Adipocyte (in vitro differentiated cells): ENCODE measurements at places on chromosomes 7 and 10.

DNA sequence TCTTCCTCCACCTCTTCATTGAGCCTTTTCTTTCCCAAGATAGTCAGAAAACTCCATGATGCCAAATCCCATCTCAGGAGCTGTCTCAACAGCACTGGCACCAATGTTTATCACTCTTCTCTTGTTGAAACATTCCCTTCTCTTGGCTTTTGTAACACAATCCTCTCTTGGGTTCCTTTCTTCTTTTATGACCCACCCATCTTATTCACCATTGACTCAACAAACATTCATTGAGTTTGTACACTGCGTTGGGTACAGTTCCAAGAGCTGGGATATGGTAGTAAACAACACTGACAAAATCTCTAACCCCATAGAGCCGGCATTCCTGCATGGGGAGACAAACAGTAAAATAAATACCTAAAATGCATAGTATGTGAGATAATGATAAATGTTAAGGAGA, 577.5 kb downstream of the INHBA start:
- DNase-seq = no peak

DNA sequence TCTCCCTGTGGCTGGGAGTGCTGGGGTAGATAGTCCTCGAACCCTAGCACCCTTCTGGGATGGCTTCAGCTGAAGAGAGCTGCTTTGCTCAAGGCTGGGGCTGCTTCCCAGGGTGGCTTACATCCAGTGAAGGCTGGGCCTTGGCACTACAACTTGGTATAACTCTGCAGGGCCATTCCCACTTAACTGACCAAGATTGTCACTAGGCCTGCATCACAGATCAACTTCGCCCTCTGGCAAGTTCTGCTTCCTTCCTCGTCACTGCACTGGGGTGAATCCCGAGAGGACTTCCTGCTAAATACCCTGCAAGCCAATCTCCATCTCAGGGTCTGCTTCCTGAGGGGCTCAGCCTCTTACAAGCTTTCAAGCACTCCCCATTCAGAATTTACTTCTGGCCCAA, 195.2 kb downstream of the DOCK4 start:
- DNase-seq = no peak

GRCh38 chr10:98425511-98426352, 10.8 kb upstream of the PYROXD2 start:
- DNase-seq = peak; percentile 46

GRCh38 chr10:100364735-100365391, 17.8 kb downstream of the SCD start:
- DNase-seq = peak; percentile 4

DNA sequence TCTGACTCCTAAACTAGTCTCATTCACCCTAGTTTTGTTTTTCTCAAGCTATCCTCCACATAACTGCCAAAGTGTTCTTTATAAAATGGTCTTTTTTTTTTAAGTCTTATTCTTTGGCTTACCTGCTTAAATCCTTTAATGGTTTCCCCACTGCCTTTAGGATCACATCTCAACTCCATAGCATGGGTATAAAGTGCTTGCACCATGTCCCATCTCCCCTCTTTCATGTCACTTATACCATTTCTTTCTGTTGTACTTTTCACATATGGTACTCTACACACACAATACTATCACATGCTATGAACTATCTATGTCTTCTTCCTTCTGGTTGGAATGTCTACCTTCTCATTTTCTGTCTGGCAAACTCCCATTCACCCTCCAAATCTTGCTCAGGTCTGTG, 5.1 kb downstream of the MTPAP start:
- no peak for DNase-seq

GRCh38 chr7:45873035-45873354, at the start of gene CCDC201:
Gene CCDC201 (minus strand): TSS chr7:45873082. CDS start chr7:45873007, 75 bp downstream.
- no peak for DNase-seq

GRCh38 chr10:113921561-113922370, 67.3 kb downstream of the NHLRC2 start:
- DNase-seq = no peak

DNA sequence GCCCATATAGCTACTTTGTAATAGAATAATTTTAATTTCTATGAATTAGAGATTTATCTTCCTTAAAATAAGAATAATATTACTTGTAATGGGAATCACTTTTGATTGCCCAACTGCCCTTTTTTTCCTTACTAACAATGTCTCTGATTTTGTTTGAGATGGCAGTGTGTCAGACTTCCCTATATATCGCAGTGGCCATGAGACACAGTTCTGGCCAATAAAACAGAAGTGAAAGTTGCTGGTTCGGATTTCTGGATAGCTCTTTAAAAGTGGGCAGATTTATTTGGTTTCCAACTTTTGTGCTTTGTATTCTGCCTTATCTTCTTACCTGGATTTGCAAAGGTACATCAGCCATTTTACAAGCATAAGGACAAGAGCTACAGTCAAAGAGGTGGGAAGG, 170.2 kb downstream of the PPP1R17 start:
- DNase-seq = no peak

- no peak for DNase-seq
These were observed 35.4 kb upstream of the TSPAN13 start for GRCh38 chr7:16718111-16718656.

- DNase-seq = no peak
These were observed 126.1 kb upstream of the BMPER start for GRCh38 chr7:33779216-33779615.

DNA sequence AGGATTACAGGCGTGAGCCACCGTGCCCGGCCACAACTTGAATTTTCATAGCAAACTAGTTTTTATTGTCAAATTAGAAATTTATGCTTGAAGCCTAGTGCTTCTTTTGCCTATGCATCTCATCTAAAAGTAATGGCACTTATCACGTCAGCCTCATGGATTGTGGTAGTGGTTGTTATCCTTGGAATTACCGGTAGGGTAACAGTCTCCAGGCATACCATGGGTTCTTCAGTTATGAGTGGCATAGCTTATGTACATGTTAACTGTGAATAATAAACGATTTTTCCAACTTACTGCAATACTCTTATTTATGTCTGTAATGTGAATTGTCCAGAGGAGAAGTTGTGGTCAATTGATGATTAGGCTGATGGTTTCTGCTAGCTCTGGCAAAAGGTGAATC, 63.1 kb downstream of the BMPR1A start:
- DNase-seq = no peak

DNA sequence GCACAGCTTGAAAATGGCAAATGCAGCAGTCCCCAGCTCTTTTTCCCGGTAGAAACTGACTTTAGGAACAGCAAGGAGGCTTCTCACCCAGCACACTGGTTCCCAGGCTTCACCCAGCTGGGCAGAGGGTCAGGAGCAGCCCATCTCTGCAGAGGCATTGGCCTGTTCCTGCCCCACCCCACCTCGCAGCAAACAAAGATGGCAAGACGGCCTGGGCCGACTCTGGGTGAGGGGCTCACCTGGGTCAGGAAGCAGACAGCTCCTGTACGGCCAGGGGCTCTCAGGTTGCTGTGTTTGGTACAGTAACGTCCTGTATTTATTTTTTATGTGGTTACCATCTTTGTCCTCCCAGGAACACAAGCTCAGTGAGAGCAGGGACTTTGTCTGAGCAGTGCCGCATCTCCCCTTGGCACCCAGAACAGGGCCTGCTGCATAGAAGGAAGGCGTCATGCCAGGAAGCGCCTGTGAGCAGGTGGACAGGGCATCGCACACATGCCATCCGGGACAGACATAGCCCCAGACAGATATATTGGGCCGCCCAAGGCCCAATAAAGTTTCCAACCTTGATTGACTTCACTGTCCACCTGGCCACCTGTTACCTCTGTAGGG, 585.0 kb upstream of the FOXK1 start:
- DNase-seq = no peak

DNA sequence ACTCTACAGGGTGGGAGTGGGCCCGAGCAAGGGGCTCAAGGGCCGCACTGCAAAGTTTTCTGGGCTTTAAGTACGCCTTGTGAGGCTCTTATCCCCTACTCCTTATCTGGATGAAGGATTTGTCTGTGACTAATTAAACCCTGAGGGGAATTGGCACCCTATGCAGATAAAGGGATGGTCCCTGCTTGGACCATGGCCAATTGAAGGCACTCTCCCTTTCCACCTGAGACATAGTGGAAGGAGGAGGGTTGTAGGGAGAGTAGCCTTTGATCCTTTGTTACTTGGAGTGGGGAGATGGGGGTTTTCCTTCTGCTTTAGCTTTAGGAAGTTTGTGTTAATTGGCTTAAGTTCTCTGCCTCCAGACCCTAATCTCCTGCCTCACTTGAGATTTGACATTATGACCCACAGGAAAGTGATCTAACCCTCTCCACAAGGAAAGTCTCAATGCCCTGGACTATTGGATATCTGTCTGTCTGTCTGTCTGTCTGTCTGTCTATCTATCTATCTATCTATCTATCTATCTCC, 1158.8 kb upstream of the SORCS1 start:
- no peak for DNase-seq

GRCh38 chr7:35519971-35520809, 174.7 kb downstream of the HERPUD2 start:
- peak; percentile 77 for DNase-seq
